ENCODE measurements at places on chromosomes 6 and 20.

DNA sequence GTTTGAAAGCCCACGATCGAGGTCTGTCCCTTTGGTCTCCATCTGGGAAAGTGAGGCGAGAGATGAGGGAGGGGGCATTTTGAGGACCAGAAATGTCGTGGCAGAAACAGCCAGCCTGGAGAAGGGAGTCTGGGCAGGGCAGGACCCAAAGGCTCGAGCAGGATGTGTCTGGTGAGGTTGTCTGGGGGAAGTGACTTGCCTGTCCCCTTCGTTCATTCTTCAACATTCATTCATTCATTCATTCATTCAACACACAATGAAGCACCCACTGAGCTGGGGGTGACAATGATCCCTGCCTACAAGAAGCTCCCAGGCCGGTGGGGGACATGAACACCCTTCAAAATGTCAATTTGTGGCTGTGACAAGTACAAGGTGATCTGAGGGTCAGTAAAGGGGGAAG lies 80.5 kb downstream of the CEBPB start:
- no peak for DNase-seq

DNA sequence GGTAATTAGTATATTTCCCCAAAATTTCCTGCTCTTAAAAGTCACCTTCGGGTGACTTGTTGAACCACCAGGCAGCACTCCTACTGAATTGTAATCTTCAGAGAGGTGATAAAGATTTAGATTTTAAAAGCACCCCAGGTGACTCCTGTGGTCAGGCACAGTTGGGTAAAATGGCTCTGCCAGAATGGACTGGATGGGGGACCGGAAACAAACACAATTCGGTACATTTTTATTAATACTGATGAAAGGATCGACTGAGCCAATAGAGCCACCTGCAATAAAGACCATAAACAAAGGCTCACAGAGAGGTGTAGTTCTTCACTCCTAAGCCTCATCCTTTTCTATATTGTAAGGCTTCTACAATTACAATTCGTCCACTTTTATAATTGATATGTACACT lies 19.6 kb upstream of the FAM83C start:
- no peak for DNase-seq

GRCh38 chr20:20333866-20334265 lies 34.0 kb upstream of the INSM1 start:
- no peak for DNase-seq

DNA sequence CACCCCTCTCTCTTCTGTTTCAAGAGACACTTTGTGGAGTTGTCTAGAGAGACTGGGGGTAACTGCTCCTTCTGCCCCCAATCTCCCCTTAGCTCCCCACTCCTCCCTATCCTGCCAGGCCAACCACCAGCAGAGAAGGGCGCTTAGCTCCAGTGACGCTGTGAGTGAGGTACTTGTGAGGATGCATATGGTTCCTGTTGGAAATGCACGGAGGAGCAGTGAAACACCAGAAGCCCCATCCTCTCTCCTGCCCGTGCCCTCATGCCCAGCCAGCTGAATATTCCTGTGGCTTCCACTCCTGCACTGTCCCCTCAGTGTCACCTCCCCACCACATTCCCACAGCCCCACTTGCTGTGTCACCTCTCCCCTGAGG lies 11.9 kb downstream of the NT5E start:
- DNase-seq = no peak

GRCh38 chr6:127976111-127976510 lies 75.3 kb upstream of the THEMIS start:
- no peak for DNase-seq

DNA sequence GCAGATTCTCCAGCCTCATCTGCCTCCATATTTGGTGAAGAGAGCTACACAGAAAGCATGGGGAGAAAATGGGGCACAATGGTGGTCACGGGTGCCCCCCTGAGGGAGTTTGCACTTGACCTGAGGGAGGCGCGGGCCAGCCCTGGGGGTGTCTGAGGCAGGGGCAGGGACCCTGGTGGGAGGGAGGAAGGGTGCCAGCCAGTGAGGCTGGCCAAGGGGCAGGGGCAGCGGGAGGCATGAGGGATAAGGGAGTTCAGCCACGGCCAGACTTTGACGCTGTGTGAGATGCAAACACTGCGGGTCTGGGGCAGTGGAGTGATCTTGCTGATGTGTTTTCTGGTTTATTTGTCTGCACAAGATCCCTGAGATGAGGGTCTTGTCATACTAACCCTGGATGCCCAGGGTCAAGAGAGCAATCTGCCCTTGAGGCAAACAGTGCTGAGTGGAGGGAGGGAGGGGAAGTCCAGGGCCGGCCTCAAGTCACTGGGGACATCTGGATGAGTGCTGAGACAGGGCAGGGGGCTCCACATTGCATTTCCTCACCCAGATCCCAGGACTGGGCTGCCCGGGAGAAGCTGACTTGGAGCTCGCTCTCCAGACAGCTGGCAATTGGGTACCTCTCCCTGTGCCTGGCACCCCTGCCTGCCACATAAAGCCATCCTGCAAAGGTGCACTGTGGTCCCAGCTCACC lies 8.8 kb upstream of the PCMTD2 start:
- DNase-seq = no peak

DNA sequence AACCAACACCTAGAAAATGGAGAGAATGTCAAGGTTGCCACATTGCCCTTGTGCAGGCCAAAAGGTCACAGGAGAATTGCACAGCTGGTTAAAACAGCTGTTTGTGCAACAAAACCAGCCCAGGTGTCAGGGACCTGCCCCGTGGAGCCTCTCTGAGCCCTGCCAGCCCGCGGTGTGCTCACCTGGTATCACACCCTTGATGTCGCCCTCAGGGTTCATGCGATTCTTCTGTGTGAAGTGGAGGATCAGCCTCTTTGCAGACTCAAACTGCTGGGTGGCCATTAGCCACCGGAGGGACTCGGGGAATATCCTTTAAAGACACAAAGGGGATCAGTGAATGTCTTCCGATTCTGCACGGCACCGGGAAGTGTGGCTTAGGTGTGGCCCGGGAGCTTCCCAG lies 39.2 kb downstream of the PSMG4 start:
- DNase-seq = no peak

GRCh38 chr6:109117346-109118035 lies 22.2 kb downstream of the CEP57L1 start:
- no peak for DNase-seq

- no peak for DNase-seq
Observed at GRCh38 chr6:44180886-44181285, 22.3 kb downstream of the CAPN11 start.

All from WTC11 (cell line).